T-helper 1 cell treated with Interleukin-12 subunit alpha and Interleukin-12 subunit beta and Interleukin-4 antibody, amounts not matched to agents 30 ng/mL and 1 ng/mL, for 36 hours (primary cell): ENCODE measurements at places on chromosomes 13 and 19. TPM values are rescaled to one million over a fixed set of nuclear protein-coding genes. Genes with fewer than 3 reads are reported as not detected.

Gene CAPN12
- 4.4 and 4.7 TPM in 2 replicates for total RNA-seq

Gene SIGLEC9
- 0.12 and 0.29 TPM in 2 replicates for total RNA-seq

Gene SMIM44
- not detected in 2 replicates for total RNA-seq

Gene SCN1B
- total RNA-seq: 0.24 and 0.69 TPM in 2 replicates

Gene ERICH4
- total RNA-seq: not detected in 2 replicates

Gene KIR3DL1
- total RNA-seq: 0.17 TPM in 1 of 2 replicates, not detected in the other

Gene ZSCAN5B
- total RNA-seq: not detected in 2 replicates

Gene PDX1
- not detected in 2 replicates for total RNA-seq

Gene CBLC
- not detected in 2 replicates for total RNA-seq

Gene SIAH3
- 0.05 and 0.10 TPM in 2 replicates for total RNA-seq

Gene IRGC
- not detected in 2 replicates for total RNA-seq

Gene HCST
- 101 and 108 TPM in 2 replicates for total RNA-seq

Gene ZNF829
- total RNA-seq: 4.3 and 4.8 TPM in 2 replicates

Gene FUT1
- total RNA-seq: 0.29 and 0.54 TPM in 2 replicates

Gene VPS36
- 50.4 and 51.9 TPM in 2 replicates for total RNA-seq

Gene KLHL1
- not detected in 2 replicates for total RNA-seq

Gene ANKLE1
- total RNA-seq: 3.7 and 4.5 TPM in 2 replicates

Gene GSX1
- not detected in 2 replicates for total RNA-seq

Gene LGI4
- total RNA-seq: 0.12 and 0.27 TPM in 2 replicates

Gene ACP7
- total RNA-seq: not detected in 2 replicates

Gene URAD
- not detected in 2 replicates for total RNA-seq

Gene SELENOV
- total RNA-seq: not detected in 2 replicates

Gene NAPSA
- 8.3 and 10.4 TPM in 2 replicates for total RNA-seq

Gene CACTIN
- 35.4 and 39.2 TPM in 2 replicates for total RNA-seq

Gene PSG5
- not detected in 2 replicates for total RNA-seq

Gene VAV1
- 151 and 161 TPM in 2 replicates for total RNA-seq

Gene NLRP9
- total RNA-seq: not detected in 2 replicates

Gene LIM2
- total RNA-seq: not detected in 2 replicates

Gene ATXN8OS
- total RNA-seq: not detected in 2 replicates

Gene ZNF665
- total RNA-seq: 1.8 and 2.3 TPM in 2 replicates

Gene TYROBP
- total RNA-seq: not detected in 2 replicates

Gene RXFP2
- total RNA-seq: not detected in 2 replicates

Gene GGN
- 0.27 TPM in 1 of 2 replicates, not detected in the other for total RNA-seq

Gene ZNF805
- 9.4 and 10.9 TPM in 2 replicates for total RNA-seq

Gene ZNF345
- 4.8 and 5.7 TPM in 2 replicates for total RNA-seq

Gene ZNF667
- total RNA-seq: not detected in 2 replicates

Gene ZNF880
- 7.6 and 9.0 TPM in 2 replicates for total RNA-seq

Gene PNMA8B
- not detected in 2 replicates for total RNA-seq
